ENCODE measurements at places on chromosomes 16 and 17.

- DNase-seq, result no peak
These were observed 32.9 kb downstream of the CPSF4L start for GRCh38 chr17:73228748-73229236.

GRCh38 chr17:5513628-5514027 lies 27.3 kb downstream of the MIS12 start:
- DNase-seq, result no peak

GRCh38 chr17:33745047-33745760 lies 452.1 kb upstream of the ASIC2 start:
- DNase-seq, result no peak

DNA sequence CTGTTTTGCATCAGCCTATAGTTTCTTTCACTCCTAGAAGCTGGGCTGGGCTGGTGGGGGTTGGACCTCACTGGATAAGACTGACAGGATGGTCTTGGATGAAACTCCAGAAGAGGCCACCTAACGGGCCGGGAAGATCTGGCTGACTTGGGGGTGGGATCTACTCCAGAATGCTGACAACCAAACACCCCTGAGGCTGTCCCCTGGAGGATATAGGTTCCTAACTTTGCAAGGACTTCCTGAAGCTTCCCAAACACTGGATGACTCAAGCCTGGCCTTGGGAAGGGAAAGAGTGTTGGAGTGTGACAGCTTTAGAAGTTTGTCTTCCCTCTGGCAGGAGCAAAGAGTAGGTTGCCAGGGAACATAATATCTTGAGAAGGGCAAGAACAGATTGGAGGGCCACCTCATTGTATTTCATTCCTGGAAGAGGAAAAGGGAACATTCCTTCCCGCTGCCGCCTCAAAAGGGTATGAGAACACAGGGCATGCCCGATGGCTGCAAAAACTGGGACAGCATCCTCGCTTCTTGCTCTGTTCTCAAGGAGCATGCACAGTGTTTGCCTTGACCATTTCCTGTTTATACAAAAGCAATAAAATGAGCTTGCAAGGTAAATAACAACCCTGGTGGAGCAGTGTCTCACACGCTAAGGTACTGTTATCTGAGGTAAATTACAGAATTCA lies 6.8 kb upstream of the CYB5B start:
- DNase-seq, result no peak

GRCh38 chr17:45759761-45760160 lies 24.4 kb upstream of the CRHR1 start:
- peak; percentile 67 for DNase-seq

DNA sequence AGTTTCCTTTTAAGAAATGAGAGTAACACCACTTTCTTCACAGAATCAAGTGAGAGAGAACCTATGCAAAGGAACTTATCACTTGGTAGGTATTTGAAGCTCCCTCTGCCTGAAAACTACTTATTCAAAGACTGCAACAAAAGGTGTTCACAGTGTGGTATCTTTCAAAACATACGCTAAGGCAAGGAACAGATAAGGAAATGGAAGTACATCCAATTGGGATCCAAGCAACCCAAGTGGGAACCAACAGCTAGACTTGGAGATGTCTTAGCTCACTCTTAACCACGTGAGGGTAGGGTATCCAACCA lies 431 bp upstream of the PPM1E start:
- DNase-seq, result no peak

GRCh38 chr16:88495268-88495772 lies 42.2 kb downstream of the ZFPM1 start:
- no peak for DNase-seq

DNA sequence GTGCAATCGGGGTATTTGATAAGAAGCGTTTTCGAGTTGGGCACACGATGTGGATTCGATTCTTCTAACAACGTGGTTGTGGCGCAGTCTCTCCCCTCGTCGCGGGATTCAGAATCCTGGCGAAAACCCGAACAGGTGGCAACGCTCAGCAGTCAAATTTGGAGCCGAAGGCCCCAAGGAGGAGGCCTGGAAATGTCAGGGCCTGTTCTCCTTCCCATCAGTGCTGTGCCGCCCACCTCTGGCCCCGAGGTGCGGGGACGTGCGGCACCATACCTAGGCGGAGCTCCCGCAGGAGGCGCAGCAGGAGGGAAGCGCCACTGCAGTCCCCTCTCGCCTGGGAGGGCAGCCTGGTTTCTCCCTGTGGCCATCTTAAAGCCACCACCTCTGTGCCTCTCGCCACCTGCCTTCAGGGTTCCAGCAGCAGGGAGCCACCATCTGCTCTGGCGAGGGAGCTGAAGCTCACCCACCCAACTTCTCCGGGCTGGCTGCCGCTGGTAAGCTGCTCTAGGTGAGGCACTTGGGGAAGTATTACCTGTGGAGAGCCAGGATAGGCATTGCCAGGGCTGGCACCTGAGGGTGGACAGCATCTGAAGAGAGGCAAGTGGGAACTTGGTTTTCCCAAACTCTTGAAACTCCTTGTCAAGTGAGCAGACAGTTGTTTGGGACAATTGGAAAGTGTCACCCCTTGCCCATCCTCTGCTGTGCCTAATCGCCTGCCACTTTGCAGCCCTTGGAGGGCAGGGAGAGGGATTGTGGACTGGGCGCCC lies 2.6 kb upstream of the AATF start:
- DNase-seq, result no peak

- no peak for DNase-seq
These were observed 5.0 kb upstream of the CCL8 start for GRCh38 chr17:34314279-34314678.

Data from iPS DF 19.7 (cell line).